Activated CD4-positive, alpha-beta memory T cell treated with anti-CD3 and anti-CD28 coated beads, Interleukin-2, amount 10 ng/mL, durations not matched to agents 7 days and 5 days (primary cell): ENCODE measurements at places on chromosomes 12 and 14.
A peak's percentile ranks its signal among the peaks of the same experiment; 100 is the strongest.

GRCh38 chr12:53332744-53333143, 3.4 kb downstream of the SP7 start:
- no peak for DNase-seq

DNA sequence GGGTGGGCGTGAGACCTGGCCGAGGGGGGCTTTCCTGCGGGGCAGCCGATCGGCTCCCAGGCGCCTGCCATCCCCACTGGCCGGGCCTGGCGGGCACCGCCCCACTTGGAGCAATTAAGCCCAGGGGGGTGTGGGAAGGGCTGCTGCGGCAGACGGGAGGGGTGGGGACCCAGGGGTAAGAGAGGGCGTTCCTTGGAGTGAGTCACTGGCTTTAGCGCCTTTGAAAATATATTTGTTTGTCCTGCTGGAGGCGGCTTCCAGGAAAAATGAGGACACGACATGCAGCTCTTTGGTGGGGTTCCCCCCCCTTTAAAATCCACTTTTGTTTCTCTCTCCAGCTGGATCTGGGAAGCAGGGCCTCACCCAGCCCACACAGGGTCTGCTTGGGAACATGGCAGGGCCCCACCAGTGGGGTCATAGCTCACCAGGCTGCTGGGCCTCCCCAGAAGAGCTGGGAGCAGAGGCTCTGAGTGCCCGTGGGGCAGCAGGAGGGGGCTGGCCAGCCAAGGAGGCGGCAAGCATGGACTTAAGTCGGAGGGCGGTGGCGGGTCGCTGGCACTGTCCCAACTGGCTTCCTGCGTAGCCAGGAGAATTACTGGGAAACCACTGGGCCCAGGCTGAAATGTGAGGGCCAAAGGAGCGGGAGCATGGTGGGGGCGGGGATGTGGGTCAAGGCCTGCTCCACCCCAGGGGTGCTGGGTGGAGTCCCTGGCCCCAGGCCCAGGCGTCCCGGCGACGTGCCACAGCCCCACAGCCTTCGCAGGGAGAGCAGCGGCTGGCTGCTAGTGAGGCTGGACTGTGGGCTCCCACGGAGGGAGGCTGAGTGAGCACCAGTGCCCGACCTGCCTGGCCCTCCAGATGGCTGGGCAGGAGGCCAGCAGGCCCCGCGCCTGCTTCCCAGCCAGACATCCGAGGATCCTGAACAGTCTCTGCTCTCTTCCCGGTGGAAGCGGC, 128.0 kb downstream of the RFLNA start:
- DNase-seq = no peak

- no peak for DNase-seq
Measured at GRCh38 chr12:129606239-129606638, 297.6 kb downstream of the TMEM132D start.

DNA sequence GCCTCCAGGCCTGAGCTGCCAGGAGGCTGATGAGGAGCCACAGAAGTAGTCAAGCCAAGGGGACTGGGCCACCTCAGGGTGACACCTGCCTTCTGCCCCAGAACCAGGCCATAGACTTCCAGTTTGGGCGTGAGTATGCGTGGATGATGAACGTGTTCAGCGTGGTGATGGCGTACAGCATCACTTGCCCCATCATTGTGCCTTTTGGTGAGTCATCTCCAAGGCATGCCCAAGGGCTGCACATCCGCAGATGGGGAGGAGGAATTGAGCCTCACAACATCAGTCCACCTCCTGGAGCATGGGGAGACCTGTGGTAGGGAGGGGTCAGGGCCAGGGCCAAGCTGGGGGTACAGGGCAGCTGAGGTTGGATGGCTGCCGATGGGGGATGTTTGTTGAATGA, 22.3 kb downstream of the NGB start:
- no peak for DNase-seq

DNA sequence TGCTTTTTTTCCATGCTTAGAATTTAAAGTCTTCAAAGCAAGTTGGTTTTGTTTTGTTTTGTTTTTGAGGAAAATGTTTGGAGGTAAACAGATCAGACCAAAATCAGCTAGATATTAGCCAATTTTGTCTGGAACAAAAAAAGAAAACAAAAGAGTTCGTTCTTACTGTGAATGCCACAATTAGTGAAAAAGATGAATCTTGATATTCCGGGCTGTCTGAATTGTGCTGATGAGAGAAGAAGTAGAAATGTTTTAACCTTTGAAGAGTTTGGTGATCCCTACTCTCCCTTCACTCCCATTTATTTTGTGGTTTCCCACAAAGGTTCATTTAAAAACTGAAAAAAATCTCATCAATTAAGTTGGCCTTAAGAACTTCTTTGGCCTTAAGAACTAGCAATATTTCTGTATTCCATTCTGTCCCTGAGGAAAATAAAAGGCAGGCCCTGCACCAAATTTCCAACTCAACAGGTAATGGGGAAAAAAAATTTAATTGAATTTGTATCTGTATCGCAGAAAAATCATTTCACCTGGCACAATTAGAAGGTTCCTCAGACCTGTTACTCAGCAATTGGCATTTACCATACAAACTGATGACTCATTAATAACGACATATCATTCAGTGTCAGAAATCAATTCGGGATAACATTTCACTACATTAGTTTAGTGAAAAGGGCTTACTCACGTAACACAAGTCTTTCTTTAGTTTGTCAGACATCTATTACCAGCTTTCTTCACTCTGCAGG, 562 bp upstream of the GLIPR1L2 start:
- DNase-seq = no peak

GRCh38 chr12:72030277-72030676, 91.6 kb downstream of the TPH2 start:
- DNase-seq = no peak

- DNase-seq = no peak
Measured at GRCh38 chr12:105318651-105319483, 11.6 kb upstream of the C12orf75 start.

DNA sequence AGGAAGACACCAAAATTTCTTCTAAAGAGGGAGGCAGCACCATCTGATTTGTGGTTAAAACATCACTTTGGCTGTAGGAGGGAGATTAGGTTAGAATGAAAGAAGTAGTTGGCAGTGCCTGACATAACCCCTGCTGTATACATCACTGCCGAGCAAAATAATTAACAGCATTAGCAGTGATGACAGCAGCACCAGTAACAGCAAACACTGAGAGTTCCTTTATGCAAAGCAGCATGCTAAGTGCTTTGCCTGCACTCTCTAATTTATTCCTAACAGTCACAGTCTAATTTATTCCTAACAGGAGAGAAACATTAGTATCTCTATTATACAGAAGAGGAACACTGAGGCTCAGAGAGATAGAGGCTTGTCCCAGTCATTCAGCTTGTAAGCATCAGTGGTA, 1469.7 kb downstream of the AACS start:
- DNase-seq = no peak

DNA sequence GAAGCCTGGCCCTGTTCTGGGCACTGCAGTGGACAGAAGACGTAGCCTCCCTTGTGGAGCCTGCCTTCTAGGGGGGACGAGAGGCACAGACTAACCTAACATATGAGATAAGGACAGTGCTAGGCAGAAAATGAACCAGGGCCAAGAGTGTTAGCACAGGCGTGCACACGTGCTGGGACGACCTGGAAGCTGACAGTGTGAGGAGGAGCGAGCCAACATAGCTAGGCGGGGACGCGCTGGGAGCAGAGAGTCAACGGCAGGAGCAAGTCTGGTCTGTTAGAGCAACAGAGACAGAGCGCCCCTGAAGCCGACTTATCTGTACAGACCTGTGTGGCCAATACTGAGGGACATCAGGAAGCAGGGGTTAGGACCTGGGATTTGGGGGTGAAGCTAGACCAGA, 8.0 kb downstream of the PXMP2 start:
- no peak for DNase-seq

- DNase-seq = no peak
Measured at GRCh38 chr14:84181072-84181471, 1348.9 kb upstream of the FLRT2 start.

- no peak for DNase-seq
Measured at GRCh38 chr12:127035011-127035879, 1231.7 kb upstream of the TMEM132C start.

DNA sequence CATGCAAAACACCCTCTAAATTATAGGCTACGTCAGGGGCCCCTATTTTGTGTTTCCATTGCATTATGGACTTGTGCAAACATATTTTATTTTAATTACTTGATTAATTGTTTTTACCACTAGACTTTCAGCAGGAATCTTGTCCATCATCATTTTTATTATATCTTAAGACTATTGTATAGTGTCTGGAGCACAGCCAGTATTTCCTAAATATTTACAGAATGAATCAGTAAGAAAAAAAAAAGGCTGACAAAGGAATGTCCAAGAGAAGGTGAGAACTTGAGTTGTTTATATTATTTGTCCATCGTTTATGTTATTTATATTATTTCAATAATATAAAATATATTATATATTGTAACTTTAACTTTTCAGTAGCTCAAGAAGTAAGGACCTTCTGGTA, 664.7 kb downstream of the SLC6A15 start:
- DNase-seq = no peak

DNA sequence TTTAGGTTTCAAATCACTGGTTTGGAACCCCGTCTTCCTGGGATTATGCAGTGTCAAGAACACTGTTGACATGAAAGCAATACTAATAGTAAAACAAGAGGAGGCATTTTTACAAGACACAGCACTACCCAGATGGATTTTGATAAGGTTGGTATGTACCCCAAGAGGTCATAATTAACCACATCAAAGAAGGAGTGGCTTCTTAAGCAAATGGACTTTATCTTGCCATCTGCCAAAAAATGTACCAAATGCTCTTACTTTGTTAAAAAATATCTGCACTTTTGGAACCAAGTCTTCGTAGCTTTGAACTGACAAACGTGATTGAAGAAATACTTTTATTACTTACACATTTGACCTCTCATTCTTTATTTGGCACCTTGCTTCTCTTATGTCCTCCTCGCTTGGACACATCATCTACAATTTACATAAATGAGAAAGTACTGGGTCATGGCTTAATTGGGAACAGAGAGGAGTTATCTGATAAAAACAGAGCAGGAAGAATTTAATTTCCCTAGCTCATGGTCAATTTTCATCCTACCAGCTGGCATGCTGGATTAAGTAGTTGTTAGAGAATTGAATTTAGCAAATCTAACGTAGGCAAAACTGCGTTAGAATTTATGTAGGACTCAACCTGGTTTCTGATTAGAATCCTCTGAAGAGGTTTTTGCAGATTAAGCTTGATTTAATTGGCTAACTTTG, 54.5 kb upstream of the PRICKLE1 start:
- DNase-seq = no peak

DNA sequence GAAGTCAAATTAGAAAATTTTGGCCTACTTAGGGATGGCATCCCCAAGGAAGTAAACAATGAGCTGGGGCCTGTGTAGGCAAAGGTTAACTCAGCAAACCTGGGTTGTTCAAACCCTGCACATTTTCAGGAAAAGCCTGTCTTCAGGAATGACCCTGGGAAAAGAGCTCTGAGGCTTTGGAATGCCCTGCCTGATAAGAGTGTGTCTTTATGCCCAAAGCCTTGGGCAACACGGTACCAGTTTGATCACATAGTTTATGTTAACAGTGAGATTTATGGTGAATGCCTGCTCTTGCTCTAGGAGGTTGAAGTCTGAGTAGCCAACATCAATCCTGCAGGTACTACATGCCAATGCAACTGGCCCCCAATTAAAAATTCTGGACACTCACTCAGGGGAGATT, 28.2 kb upstream of the STAB2 start:
- no peak for DNase-seq

- no peak for DNase-seq
Measured at GRCh38 chr14:94345344-94346064, 22.4 kb upstream of the SERPINA6 start.

GRCh38 chr14:22071006-22071405, 397.4 kb upstream of the OR4E1 start:
- DNase-seq = peak; percentile 75

DNA sequence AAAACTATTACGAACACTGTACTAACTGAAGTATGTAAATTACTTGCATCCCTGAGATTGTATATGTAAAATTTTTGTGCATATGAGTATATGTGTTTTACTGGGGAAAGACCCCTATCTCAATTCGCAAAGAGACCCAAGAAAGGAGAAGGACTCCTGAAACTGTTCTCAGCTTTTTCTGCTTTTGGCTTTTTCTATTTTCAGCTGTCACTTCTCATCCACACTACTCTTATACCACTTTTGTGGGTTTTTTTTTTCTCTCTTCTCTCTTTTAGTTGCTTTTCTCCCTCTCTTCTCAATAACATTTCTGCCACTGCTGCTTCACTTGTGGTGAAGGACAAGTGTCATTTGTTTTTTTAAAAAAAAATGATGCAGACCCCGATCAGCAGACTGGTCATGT, 39.8 kb downstream of the NIN start:
- DNase-seq = no peak

GRCh38 chr12:6222078-6222654, 22.0 kb downstream of the CD9 start:
- no peak for DNase-seq

- DNase-seq = no peak
Measured at GRCh38 chr12:112179916-112180315, 54.6 kb downstream of the TRAFD1 start.

DNA sequence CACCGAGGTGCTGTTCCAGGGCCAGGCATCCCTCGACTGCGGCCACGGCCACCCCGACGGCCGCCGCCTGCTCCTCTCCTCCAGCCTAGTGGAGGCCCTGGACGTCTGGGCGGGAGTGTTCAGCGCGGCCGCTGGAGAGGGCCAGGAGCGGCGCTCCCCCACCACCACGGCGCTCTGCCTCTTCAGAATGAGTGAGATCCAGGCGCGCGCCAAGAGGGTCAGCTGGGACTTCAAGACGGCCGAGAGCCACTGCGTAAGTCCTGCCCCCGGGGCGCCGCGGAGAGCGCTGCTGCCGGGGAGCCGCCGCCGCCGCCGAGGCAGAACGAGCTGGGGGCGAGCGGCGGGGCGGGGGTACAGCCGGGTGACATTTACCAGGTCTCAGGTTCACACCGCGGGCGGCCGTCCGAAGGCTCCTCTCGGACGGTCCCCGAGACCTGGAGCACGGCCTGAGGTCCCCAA, 1.4 kb downstream of the PLXNC1 start:
- DNase-seq = peak; percentile 30

DNA sequence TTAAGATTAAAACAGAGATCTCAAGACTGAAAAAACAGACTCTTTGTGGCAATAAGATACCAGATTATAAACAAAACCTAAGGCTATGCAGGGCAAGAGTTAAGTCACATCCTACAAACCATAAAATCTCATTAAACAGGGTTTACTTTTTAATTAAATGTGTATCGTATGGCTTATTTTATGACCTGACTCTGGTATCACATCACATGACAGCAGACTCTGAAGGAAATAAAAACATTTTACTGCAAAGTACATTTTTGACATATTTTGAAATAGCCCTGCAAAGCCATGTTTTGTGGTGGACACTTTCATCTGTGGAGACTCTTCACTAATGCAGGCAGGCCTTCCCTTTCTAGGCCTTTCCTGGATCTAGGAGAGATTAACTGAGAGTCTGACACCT, 327.6 kb upstream of the CLEC14A start:
- DNase-seq = no peak

DNA sequence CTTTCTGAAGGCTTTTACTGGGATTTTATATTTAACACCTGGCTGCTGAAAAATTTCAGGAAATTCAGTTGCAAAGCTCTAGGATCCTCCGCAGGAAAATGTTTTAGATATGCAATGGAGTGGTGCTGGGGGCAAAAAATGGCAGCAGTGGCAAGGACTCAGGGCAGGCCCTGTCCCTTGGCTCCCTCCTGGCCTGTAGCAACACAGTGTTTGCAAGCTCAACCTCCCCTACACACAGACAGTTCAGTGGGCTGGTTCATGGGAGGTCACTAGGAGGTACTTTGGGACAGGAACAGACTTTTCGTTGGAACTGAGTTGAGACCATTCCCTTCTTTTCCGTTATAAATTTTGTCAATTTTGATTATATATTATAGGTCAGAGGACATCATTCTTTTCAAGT, 270.4 kb downstream of the ADAMTS20 start:
- DNase-seq = no peak

GRCh38 chr14:77822741-77823140, 22.8 kb downstream of the ADCK1 start:
- no peak for DNase-seq
